CD4-positive, alpha-beta T cell treated with Interleukin-1 beta for 1 hour (primary cell): ENCODE measurements at places on chromosomes 5 and 9.
A peak's percentile ranks its signal among the peaks of the same experiment; 100 is the strongest.

DNA sequence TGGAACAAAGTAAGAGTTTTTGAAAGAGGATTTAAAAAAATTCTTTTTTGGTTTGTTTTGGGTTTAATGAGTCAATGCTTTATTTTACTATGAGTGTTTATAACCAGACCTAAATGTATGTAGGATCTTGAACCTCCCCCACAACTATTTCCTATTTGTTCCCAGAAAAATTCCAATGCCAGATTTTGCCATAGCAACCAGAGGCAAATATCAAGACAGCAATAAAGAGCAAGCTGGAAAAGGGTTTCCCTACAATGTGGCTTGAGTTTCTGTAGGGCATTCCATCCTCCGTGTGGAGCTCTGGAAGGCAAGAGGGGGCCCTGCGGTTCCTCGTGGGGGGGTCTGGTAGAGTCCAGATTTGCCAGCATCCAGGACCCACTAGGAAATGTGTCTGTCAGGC is 27.8 kb upstream of the GDNF start:
- DNase-seq = no peak

DNA sequence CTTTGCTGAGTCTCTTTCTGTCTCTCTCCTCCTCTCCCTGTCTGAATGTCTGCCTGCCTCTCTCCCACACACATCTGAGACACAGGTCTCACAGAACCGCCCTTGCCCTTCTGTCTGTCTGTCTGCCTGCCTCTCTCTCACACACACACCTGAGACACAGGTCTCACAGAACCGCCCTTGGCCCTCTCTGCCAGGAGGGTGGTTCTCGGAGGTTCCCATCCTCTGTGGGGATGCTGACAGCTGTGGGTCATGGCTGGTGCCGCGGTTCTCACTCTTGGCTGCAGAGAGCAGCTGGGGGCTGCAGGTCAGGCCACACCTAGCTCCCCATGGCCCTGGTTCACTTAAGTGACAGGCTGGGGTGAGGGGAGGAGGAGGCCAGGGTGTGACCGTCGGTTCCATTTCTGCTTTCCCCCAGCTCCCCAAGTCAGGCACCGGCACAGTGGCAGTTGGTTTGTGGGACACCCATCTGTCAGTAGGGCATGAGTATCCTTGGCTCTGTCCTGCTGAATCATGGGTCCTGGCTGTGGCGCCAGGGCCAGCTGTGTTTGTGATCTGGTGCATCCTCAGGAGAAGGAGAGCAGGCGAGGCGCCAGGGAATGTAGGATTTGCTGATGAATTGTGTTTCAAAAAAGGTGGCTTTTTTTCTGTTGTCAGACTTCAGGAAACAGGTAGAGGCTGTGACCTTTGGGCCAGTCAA is 42.3 kb upstream of the CLPTM1L start:
- DNase-seq = no peak

DNA sequence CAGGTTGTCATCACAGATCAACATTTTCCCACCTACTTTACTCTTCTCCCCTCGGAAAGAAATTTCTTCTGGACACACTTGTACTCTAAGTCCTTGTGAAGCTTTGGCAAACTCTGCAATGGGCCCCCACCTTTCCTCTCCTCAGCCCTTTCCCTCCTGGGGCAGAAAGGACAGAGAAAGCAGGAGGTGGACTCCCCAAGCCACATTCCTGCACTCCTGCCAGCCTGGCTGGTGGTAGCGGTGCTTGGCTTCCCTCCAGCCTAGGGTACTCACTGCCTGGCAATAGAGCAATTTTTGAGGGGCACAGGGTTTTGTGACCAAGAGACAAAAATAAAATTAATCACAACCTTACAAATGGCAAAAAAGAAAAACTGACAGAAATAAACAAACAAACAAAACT is 451.4 kb downstream of the ZSWIM6 start:
- DNase-seq = no peak

DNA sequence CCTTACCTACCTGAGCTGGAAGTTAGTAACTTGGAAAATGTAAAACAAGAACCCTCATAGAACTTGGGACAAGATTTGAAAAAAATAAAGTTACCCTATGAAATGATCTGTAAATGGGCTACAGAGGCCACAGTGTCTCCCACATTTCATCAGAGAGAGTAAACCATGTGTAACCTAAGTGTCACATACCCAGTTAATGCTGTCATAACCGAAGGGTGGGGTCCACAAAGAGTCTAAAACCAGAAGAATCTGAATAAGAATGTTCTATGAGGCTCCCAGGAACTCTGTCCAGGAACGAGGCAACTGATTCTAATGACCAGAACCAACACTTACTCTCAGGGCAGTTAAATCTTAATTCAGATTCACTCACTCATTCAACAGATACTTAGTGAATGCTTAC is 1.0 kb upstream of the FAM13B start:
- no peak for DNase-seq

DNA sequence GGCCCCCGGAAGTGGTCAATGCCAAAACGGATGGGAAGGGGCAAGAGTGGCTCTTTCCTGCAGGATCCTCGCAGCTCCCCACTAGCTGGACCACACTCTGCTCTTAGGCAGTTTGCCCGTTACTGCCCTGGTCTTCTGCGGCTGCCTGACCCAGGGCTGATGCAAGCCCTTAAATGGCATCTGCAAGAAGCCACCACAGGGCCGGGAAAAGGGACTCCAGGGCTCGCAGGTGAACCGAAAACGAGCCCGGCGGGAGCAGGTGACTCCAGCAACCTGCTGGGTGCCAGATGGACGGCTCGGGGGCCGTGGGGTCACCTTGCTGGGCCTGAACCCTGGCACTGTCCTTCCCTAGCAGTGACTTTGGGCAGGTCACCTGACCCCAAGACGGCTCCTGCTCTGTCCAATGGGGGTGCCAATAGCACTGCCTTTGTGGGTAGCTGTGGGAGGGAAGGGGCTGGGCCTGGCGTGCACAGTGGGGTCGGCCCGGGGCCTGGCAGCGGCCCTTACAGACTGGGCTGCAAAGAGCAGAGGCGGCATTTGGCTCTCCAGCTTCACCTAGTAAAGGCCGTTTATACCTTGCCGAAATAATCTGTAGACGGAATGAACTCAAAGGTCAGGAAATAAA is 1.3 kb downstream of the TMEM250 start:
- DNase-seq = no peak

- DNase-seq = no peak
Observed at GRCh38 chr5:94784536-94785505, 166.4 kb downstream of the SLF1 start.

- DNase-seq = no peak
Observed at GRCh38 chr5:118220556-118221195, 767.7 kb downstream of the DTWD2 start.

DNA sequence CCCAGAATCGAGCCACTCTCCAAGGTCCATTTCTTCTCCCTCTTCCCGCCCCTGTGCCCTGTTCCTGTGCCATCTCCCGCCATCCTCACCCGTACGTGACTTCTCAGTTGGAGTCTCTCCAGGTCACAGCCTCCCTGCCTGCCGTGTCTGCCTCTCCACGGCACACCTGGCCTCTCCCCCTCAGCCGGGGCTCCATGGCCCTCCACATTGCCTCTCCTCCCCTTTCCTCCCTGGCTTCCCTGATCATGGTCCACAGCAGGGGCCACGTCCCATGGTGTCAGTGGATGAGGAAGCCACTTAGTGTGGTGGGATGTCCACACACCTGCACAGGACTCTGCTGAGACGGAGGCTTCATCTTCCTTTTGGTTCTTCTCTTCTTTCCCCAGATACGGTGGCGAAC is 2.3 kb downstream of the PAEP start:
- no peak for DNase-seq

- DNase-seq = no peak
Observed at GRCh38 chr5:11547730-11548129, 356.5 kb downstream of the CTNND2 start.

DNA sequence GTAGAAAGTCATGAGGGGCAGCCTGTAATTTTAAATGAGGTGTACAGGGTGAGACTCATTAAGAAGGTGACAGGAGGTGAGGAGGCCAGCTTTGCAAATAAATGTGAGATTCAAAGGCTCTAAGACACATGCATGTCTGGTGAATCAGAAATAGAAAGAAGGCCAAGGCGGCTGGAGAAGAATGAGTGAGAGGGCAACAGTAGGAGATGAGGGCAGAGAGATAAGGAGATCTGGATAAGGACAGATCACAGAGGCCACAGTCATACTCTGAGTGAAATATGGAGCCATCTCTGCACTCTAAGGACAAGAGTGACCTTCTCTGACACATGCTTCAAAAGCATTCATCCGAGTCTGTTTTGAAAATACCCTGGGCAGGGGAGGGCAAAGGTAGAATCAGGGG is 90.7 kb downstream of the RAD23B start:
- DNase-seq = no peak

GRCh38 chr5:178249191-178249989 is 16.8 kb upstream of the PHYKPL start:
- peak; percentile 46 for DNase-seq

DNA sequence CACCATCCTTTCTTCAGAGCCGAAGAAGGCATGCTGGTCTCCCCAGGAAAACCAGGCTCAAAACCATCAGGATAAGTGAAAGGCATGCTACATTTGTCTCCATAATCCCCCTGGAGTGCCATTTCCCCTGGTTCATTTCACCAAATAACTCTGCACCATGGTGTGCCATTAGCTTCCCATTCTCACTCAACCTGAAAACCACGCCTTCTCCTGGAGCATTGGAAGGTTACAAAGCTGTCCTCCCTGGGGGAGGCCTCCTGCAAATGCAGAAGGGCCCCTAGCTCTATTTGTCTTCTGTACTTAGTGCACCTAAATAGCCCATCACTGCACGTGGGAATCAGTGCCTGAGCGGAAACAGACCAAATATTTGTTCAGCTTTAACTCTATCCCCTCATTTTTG is 90.2 kb upstream of the ICE1 start:
- DNase-seq = no peak

GRCh38 chr9:88927510-88927909 is 63.8 kb upstream of the S1PR3 start:
- no peak for DNase-seq

DNA sequence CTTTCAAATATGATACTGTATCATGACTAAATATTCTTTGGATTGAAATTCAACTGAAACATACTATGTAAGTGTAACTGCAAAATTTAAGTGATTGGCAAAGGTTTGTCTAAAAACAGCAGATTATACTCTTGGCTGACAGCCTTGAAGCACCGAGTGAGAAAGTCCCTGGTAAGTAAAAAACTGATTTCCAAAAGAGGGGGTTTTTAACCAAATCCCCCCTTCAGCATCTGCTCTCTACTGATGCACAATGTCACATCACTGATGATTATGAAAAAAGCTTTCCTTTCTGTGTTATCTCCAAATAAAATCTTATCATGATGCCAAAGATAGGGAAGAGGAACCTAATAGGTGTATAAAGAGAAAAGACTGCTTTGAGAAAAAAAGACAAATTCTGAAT is 141.0 kb downstream of the MEF2C start:
- no peak for DNase-seq

GRCh38 chr9:125272697-125273096 is 11.1 kb downstream of the GAPVD1 start:
- DNase-seq = no peak

- DNase-seq = no peak
Observed at GRCh38 chr5:116492776-116493175, 81.8 kb downstream of the SEMA6A start.

- DNase-seq = no peak
Observed at GRCh38 chr9:111148052-111149017, 110.1 kb upstream of the LPAR1 start.

GRCh38 chr9:27338527-27338903 is 41.6 kb upstream of the EQTN start:
- DNase-seq = no peak

DNA sequence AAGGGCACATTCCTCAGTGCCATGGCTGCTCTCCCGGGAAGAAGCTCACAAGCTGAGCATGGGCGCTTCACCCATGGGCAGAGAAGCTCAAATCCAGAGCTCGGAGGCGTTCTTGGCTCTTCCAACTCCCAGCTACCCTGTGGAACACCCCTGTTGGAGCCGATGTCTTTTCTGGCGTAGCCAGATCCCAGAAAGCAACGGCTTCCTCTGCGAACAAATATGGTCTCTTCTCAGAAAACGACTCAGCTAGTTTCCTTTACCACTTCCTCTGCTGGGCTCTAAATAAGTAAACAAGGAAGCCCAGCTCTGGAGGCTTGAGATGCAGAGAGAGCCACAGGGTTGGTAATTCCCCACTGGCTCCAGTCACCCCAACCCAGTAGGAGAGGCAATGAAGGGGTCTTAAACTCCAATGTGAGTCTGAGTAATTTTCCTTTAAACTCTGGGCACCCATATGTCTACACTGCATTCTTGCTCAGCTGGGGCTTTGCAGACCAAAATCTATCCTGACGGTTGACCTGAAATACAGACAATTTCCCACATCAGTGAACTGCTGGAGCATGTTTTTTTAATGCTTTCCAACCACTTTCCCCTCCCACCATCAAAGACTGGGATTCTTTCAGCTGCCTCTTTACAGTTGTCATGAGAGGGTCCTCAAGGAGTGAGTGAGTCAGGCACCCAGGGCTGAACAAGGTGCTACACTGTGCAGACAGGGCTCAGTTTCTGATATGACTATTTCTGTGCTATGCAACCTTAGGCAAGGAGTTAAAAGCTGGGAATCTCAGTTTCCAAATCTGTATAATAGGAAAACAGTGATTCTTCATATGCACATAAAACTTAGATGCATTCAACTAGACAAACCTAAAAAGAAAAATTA is at the start of gene LCP2:
Gene LCP2, minus strand, starts transcription at position 189 of the 874 bp plus-strand sequence. Its CDS starts 166 bp downstream, at position 23.
- peak; percentile 67 for DNase-seq

- no peak for DNase-seq
Observed at GRCh38 chr9:27303219-27303618, 6.3 kb upstream of the EQTN start.

GRCh38 chr9:91415290-91415689 is 8.3 kb downstream of the NFIL3 start:
- no peak for DNase-seq

GRCh38 chr5:3122216-3122615 is 370.7 kb upstream of the IRX2 start:
- DNase-seq = no peak
